ENCODE measurements at places on chromosomes 16 and 17.

DNA sequence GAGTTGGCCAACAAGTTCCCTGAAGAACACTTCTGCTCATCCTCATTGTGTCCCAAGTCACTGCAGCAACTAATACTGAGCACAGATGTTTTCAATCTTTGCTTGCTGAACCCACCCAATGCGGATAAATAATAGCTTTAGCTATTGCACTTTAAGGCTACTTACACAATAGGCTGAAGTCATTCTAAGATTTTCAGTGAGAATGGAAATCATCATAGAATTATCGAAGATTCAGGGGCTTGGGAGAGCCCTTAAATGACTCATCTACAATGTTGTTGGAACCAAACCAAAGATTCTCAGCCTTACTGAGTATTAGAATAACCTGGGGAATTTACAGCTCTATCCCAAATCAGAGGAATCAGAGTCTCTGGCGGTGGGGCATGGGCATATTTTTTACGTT lies 51.2 kb downstream of the SYCE1L start:
- DNase-seq = peak; percentile 60

GRCh38 chr17:48459070-48459844 lies 29.2 kb upstream of the SKAP1 start:
- no peak for DNase-seq

- no peak for DNase-seq
Measured at GRCh38 chr16:2056077-2056476, 8.3 kb downstream of the TSC2 start.

- DNase-seq = peak; percentile 85
Measured at GRCh38 chr16:81319221-81319912, 4.6 kb downstream of the GAN start.

GRCh38 chr16:85353839-85354685 lies 241.8 kb upstream of the CIBAR2 start:
- DNase-seq = no peak
